T-cell (primary cell): ENCODE measurements at places on chromosomes 5 and 9.
A peak's percentile ranks its signal among the peaks of the same experiment; 100 is the strongest.

DNA sequence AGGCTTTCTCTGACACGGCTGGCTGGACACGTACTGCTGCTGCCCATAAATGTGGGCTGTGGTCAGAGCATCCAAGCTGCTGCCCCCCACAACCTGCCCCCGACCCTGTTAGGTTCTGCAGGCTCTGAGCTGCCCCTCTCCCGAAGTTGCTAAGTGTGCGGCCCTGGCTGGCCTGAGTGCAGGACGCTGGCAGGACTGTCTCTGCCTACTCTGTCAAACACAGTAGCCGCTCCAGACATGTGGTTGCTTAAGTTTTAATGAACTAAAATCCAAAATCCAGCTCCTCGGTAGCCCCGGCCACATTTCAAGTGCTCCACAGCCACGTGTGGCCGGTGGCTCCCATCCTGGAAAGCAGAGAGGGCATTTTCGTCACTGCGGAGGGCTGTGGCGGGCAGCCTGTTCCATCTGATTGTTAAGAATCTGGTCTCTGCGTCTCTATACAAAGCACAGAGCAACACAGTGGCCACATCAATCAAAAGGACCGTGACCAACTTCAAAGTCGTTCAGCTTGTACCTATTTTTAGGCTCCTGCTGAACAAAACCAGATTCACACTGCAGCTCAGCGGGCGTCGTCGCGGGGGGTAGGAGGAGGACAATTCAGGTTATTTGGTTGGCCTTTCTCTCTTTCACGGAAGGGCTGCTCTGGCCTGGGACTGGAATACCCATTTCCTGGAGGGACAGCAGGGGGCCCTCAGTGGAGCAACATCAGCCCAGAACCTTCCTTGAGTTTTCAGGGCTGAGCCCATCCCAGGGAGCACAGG, 68.9 kb downstream of the PTCH1 start:
- DNase-seq = no peak

- DNase-seq = peak; percentile 45
Measured at GRCh38 chr9:97954550-97954989, 16.6 kb upstream of the HEMGN start.

GRCh38 chr5:16467363-16468219, 2.0 kb upstream of the ZNF622 start:
- DNase-seq = no peak

DNA sequence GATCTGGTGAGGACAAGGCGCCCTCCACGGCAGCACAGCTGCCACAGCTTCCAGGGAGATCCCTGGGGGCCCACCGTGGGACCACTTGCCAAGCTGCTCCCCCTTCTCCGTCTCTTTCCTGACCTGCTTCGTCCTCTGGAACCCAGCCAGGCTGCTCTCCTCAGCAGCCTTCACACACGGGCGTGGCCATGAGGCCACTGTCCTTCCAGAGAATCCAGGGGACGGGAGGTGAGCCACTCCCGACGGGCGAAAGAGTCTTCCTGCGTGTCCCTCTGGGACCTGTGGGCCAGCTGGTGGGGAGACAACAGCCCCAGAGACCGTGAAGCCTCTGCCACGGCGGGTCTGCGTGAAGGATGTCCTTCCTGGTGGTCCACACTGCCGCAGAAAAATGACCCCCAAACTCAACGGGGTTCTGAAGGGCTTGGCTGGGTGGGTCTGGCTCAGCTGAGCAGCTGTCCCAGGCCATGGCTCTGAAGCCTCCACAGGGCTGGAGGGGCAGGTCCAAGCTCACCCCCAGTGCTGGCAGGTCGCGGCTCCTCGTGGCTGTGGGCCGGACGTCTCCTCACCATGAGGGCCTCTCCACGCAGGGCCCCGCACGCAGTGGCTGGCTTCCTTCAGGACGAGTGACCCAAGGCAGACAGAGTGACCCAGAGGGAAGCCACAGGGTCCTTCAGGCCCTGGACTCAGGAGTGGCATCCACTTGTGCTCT, 47.4 kb upstream of the NKD2 start:
- no peak for DNase-seq

GRCh38 chr9:134283692-134284265, 42.5 kb upstream of the RXRA start:
- no peak for DNase-seq

DNA sequence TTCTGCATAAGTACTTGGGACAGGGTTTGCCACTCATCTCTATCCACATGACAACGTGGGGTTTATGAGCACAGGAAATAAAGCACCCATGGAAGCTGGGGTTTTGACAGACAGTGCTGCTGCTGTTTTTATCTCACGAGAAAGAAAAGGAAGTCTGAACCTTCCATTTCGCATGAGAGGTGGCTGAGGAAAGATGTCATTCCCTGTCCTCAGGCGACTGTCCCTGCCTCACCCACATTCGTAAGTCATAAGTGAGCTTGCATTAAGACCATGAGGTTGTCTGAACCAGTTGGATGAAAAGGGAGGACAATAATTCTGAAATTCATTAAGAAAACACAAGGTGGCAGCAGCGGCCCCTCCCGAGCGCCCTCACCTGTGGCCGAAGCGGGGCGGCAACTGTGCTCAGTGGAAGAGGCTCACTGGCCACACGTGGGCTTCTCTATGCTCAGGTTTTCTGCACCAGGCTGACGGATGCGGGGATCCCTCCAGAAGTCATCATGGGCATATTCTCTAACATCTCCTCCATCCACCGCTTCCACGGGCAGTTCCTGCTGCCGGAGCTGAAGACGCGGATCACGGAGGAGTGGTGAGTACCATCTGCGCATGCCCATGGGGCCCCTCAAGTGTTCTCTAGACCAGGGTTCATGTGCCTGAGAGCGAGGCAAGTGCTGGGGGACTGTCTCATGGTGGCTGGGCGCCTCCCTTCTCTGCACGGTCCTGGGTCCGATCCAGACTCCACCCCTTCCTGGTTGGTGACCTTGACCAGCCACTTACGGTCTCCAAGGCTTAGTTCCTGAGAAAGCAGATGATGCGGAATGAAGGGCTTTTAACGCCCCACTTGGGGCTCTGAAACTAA, 54.7 kb upstream of the SUSD3 start:
- DNase-seq = peak; percentile 67

DNA sequence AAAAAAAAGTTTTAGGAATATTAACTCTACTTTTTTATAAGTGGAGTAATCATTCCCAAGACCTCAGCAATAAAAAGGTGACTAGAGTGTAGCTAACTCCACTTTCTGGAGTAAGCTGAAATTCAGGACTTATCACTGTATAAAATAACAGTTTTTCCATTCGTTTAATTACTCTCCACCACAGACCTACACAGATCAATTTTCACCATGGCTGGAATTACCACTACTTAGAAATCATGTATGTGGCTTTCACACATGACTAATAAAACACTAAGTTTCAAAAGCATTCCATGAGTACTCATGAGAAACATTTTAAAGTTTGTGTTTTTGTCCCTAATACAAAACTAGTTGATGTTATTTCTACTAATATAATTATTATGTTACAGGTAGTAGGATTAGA, 9.9 kb downstream of the PLPP1 start:
- no peak for DNase-seq

- DNase-seq = no peak
Measured at GRCh38 chr5:157486221-157486681, 26.2 kb downstream of the NIPAL4 start.

GRCh38 chr5:151522226-151522625, 68.9 kb downstream of the FAT2 start:
- DNase-seq = no peak

DNA sequence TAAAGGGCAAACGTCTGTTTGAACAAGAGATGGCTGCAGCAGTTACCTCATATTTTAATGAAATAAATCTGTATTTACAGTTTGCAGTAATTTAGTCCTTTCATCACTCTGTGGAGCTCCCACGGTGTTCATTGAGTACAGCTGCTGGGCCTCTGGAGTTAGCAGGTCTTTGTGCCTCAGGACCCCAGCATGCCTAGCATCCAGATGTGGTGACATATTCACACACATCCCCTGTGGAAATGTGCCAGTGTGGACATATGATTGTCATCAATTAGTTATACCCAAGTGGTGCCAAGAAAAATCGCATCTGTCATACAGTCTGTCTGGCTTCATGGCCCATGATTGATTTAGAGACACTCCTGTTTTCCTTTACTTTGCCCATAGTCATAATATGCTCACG, 77.3 kb downstream of the NNT start:
- DNase-seq = no peak

DNA sequence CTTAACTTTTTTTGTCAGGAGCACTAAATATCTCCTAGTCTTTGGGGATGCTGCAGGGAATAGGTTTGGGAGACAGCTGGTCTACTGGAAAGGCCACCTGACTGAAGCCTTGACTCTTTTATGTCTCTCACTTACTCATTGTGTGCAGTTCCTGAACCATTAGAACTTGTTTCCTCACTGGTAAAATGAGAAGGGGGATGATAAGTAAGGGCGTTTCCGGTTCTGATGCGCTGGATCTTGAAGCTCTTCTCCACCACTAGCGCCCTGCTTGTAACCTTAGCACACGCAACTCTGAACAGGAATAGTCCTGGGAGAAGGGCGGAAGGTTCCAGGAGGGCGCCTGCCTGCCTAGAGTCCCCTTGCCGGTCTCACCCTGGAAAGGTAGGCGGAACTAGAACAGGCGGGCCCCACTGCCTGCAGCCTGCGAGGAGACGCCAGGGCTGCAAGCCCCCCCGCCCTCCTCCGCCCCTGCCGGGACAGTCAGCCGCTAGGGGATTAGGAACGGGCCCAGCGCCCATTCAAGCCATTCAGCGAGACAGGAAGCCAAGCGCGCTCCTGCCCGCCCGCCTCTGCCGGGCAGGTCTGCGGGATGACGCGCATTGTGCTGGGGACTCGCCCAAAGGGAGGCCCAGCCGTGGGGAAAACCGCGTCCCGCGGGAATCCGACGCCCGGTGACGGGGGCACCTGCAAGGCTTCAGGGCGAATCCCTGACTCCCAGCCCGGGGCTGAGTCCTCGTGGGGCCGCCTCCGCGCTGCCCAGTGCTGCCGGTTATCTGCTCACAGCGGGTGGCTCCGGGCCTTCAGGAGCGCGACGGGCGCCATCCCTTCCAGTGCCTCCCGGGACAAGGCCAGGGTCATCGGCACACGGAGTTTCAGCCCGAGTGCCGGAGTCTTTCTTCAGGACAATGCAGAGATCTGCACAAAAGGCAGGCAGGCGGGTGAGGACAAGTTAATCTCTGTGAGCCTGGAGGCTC, 44.0 kb upstream of the XPA start:
- peak; percentile 27 for DNase-seq

DNA sequence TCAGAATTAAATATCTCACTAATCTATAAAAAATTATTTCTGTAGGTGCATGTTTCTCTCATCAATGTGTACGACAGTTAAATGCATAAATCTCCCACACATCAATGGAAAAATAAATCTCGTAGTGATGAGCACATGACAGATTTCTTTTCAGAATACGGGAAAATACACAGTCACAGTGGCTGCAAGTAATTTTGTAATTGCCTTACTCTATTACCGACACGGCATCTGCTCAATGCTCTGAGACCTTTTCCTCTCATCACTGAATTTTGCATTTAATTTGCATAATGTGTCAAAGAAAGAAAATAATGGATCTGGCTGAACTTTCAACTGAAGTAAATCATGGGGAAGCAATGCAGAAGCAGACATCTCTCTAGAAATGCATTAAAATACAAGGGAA, 37.2 kb downstream of the PDE4D start:
- no peak for DNase-seq

GRCh38 chr5:113294311-113295110, 140.3 kb downstream of the TSSK1B start:
- peak; percentile 54 for DNase-seq

DNA sequence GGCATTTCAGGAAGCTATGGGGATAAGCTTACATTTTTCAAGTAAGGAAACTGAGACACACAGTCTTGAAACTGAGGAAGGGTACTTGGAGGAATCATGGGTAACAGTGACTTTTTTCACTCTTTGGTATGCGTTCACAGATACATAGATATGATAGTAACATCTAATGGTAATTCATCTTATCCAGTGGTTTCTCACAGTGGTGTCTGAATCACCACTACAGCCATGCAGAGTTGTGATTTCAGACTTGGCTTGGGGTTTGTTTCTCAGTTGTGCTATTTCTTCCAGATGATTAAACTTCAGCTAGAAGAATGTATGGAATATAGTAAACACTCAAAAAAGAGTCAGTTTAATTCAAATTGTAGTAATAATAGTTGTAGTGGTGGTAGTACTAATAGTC, 239.1 kb upstream of the NUDT12 start:
- no peak for DNase-seq

- peak; percentile 58 for DNase-seq
Measured at GRCh38 chr5:38453506-38453905, 102.9 kb downstream of the LIFR start.

- DNase-seq = no peak
Measured at GRCh38 chr9:18010492-18010891, 431.6 kb downstream of the SH3GL2 start.

DNA sequence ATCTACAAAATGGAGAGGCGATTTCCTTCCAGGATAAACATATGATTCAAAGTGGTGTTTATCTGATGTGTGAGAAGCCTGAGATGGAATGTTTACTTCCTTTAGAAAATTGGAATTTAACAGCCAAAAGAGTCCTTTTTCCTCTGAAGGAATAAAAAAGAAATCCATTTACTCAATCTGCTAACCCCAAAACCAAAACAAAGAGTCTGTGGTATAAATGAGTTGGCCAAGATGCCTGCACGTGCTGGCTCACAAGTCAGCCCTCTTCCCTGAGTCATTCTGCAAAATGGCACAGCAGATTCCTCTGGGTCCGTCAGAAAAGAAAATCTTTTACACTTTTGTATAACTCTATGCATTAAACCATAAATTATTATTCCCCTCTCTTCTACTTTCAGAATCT, 60.8 kb downstream of the EBF1 start:
- no peak for DNase-seq

GRCh38 chr5:172162323-172162986, 25.6 kb downstream of the STK10 start:
- no peak for DNase-seq

- no peak for DNase-seq
Measured at GRCh38 chr9:109307380-109308240, 13.2 kb downstream of the EPB41L4B start.

- DNase-seq = no peak
Measured at GRCh38 chr9:131366761-131367401, 27.0 kb upstream of the PRRC2B start.

DNA sequence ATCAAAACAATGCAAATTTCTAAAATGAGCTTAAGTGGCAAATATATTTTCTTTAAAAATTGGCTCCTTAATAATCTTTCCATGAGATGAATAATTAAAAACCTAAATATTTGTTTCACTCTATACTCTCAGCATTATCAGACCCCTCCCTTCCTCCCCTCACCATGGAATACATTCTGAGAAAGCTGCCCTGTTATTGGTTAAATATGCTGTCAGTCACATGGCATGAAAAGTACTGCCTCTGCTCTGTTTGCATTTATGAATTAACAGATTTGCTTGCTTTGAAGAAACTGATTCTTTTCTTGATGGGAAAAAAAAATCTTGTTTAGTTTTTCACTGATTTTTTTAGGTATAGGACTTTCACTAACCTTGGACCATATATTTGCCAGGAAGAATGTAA, 17.0 kb upstream of the RPS23 start:
- no peak for DNase-seq
